Smooth muscle cell of the coronary artery (primary cell): ENCODE measurements at places on chromosomes 12 and 14. TPM values are rescaled to one million over a fixed set of nuclear protein-coding genes. Genes with fewer than 3 reads are reported as not detected.

DGLUCY gene
- total RNA-seq = 33.4 and 86.1 TPM in 2 replicates

CIDEB gene
- total RNA-seq = 0.08 and 3.3 TPM in 2 replicates

HOXC4 gene
- not detected in 2 replicates for total RNA-seq

P2RX2 gene
- total RNA-seq = not detected in 2 replicates

RASSF9 gene
- 1.1 and 1.2 TPM in 2 replicates for total RNA-seq

ART4 gene
- 0.82 and 33.4 TPM in 2 replicates for total RNA-seq

TAS2R50 gene
- total RNA-seq = 1.3 and 1.8 TPM in 2 replicates

TEX52 gene
- total RNA-seq = not detected in 2 replicates

MYO1A gene
- total RNA-seq = 0.12 and 0.30 TPM in 2 replicates

JPH4 gene
- not detected in 2 replicates for total RNA-seq

SALL2 gene
- total RNA-seq = 2.0 and 2.9 TPM in 2 replicates

CATSPERB gene
- total RNA-seq = 0.23 TPM in 1 of 2 replicates, not detected in the other

CDKN3 gene
- 5.0 and 12.2 TPM in 2 replicates for total RNA-seq

TTC9 gene
- 0.23 TPM in 2 replicates for total RNA-seq

SLC16A7 gene
- total RNA-seq = 11.7 and 46.5 TPM in 2 replicates

HRK gene
- total RNA-seq = 0.12 TPM in 1 of 2 replicates, not detected in the other

RTN1 gene
- total RNA-seq = 0.08 and 0.35 TPM in 2 replicates

LYZ gene
- 0.08 TPM in 1 of 2 replicates, not detected in the other for total RNA-seq

NEMF gene
- total RNA-seq = 53.8 and 59.3 TPM in 2 replicates

TCL1B gene
- not detected in 2 replicates for total RNA-seq

NUAK1 gene
- total RNA-seq = 11.0 and 75.3 TPM in 2 replicates

ARMH4 gene
- total RNA-seq = 4.1 and 8.0 TPM in 2 replicates

AKT1 gene
- 206 and 215 TPM in 2 replicates for total RNA-seq

MYF6 gene
- not detected in 2 replicates for total RNA-seq

ATN1 gene
- total RNA-seq = 4.0 and 6.4 TPM in 2 replicates
